ENCODE measurements at places on chromosomes 3 and 15.

DNA sequence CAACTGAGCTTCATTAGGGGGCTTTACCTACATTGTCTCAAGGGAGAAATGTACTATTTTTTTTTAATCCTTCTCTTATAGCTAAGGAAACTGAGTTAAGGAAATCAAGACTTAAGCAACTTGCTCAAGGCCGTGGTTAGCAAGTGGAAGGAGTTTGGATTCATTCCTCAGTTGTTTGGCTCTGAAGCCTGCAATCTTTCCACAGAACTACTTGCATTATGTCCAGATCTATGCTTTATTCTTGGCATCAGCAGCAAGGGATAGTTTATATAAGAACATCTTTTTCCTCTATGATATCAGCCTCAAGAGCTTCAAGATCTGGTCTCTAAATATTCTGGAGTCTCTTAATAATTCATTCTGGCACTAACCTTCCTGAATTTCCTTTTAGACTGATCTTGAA is 182.4 kb downstream of the SV2B start:
- no peak for DNase-seq

GRCh38 chr15:62121273-62122015 is 43.6 kb downstream of the C2CD4B start:
- no peak for DNase-seq

DNA sequence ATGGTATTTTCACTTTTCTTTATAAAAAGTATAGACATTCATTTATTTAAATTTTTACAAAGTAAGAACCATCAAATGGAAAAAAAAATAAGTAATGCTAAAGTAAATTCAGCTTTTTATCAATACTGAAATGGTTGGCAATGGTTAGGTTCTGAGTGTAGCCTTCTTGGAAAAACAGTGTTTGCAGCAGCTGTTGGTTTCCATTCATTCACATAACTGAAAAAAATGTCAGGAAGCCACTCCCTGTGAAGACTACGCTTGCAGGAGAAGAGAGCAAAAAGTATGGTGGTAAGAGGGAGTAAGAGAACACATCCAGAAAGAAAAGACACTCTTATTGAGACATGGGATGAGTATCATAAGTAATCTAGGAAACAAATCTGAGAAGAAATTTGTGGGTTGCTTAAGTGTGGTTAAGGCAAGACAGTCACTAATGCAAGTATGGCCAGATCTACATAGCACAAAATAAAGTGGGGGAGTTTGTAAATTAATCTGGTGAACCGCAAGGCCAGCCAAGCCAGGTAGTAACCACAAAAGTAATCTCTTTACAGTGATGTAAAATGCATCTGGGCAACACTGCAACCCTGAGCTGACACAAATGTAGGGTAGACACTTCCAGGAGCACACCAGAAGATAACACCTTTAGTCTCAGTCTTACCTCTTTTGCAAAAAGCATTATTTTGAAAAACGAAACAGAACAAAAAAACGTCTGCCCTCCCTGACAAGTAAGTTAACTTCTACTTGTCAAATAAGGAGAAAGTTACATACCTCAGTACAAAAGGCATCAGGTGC is 133.7 kb downstream of the IGSF11 start:
- no peak for DNase-seq

DNA sequence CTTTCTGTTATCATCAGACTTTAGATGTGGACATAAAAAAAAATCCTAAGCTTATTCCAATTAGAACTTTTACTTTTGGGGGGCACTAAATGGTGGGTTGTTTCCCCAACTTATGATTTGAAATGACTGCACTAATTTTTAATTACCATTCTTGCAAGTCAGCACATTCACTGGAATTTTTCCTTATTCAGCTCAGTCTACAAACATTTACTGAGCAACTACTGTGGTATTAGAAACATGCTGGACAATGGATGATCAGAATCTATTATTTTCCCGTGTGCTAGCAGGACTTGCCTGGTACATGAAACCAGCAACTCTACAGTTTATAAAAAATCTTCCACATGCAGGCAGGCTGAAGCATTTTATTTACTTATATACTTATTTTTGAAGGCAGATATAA is 273.6 kb downstream of the FOXP1 start:
- DNase-seq: no peak

- DNase-seq: no peak
Observed at GRCh38 chr3:186400662-186401061, 38.6 kb upstream of the DGKG start.

GRCh38 chr3:14803981-14804834 is 14.6 kb upstream of the FGD5 start:
- DNase-seq: no peak

GRCh38 chr3:64422192-64422591 is 196.9 kb upstream of the PRICKLE2 start:
- no peak for DNase-seq

GRCh38 chr3:129624347-129625071 is 18.0 kb upstream of the PLXND1 start:
- DNase-seq: no peak

DNA sequence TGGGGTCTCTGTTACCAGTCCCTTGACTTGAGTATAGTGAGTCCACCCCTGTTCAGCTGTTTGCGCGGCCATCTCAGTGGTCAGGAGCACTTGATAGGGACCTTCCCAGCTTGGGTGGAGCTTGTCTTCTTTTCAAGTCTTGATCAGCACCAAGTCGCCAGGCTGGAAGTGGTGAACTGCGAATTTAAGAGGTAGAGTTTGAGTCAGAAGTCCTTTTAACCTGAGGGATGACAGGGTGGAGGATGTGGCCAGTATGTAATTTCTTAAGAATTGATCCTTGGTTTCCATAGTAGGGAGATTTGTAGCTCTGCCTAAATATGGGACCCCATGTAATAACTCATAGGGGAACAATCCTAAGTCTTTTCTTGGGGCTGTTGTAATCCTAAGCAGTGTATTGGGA is 86.3 kb upstream of the XCR1 start:
- no peak for DNase-seq

DNA sequence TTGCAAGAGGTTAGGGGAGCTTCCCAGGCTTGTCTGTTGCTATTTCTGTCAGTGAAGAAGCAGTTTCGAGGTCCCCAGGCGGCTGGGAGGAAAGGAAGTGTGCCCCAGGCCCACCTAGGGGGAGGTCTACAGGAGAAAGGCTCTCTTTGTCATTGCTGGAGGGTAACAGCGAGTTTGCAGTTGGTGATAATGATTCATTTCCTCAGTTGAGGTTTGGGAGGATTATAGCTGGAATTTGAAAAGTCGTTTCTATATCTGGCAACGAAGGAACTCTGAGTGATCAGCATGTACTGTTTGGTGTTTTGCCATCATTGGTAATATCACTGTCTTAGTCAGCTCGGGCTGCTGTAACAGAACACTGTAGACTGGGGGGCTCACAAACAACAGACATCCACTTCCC is 65.5 kb upstream of the UBE3A start:
- no peak for DNase-seq

GRCh38 chr3:4492208-4493013 is 737 bp upstream of the ITPR1 start:
- DNase-seq: no peak
